ENCODE measurements at places on chromosomes 7 and 10.

DNA sequence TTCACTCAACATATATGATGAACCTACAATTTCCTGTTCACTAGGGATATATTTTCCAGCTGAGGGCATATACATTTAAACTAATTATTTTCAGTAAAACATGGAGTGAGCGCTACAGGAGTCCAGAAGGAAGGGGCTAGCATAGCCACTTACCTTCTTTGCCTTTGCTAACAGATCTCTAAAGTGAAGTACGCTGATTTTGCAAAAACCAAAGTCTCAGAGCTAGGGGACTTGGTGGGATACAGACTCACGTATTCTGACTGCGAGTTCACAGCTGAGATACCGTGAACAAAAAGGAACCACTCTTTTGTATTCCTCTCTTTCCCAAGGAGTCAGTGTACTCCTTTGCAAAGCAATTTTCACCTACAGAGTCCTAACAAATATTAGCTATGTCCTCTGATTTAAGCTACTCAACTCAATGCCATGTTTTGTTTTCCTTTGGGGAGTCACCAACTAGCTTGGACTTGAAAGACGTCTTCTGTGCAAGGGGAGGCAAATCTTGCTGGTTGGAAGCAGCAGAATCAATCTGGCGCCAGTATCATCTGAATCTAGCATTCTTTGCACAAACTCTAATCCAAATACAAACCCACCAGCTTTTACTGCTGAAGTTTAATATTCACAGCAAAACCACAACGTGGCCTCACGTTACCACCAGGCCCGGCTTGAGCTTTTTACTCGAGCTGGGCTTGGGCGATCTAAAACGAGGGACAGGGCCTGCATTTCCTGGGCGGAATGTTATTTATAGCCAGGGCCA lies 657 bp downstream of the CDNF start:
- no peak for DNase-seq

- DNase-seq: no peak
These were observed 38.2 kb downstream of the HK1 start for GRCh38 chr10:69316313-69317059.

- DNase-seq: no peak
These were observed 123.6 kb upstream of the SFMBT2 start for GRCh38 chr10:7534480-7534852.

DNA sequence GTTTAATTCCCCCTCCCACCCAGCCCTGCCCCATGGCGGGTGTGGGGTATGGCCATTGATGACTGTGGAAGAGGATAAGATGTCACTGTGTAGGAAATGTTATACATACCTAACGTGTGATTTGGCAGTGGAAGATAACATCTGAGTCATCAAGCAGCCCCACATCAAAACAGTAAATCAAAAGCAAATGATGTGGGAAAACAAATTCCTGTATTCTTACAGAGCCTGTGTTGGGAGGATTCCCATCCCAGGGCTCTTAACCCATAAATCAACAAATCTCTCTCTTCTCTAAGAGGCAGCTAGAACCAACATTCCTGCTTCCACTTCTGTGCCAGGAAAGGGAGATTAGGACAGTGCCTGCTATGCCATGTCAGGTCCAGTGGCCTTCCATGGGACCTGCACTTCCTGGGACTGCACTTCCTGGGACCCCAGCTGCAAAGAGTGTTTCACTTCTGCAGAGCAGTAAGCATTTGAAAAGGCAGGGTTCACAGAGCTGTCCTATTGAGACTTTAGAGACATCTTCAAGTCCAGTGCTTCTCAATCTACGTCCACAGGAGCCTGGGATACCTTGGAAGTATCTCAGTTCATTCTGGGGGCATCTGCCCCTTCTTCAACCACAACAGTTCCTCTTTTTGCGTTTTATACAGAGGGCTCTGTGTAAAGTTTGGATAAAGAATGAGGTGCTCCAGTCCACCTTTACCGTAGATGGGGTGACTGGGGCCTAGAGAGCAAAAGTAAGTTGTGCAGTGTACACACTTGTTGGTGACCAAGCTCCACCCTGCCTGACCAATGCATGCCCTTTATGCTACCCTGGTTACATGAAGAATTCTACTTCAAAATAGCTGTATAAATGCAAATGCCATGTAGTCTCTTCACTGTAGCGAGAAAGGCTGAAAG lies 45.7 kb downstream of the ATXN7L1 start:
- no peak for DNase-seq
